ENCODE measurements at places on chromosomes 3 and 15. TPM values are rescaled to one million over a fixed set of nuclear protein-coding genes. Genes with fewer than 3 reads are reported as not detected.

PODXL2 gene
- total RNA-seq, result 10.0 TPM

NOX5 gene
- 0.24 TPM for total RNA-seq

AP3B2 gene
- total RNA-seq, result 0.68 TPM

MUC4 gene
- total RNA-seq, result 0.03 TPM

SNX4 gene
- 20.8 TPM for total RNA-seq

CACNA2D2 gene
- total RNA-seq, result 0.53 TPM

TNNC1 gene
- 0.86 TPM for total RNA-seq

CGGBP1 gene
- total RNA-seq, result 38.9 TPM

CFAP100 gene
- not detected for total RNA-seq

ASB14 gene
- not detected for total RNA-seq

RHOV gene
- total RNA-seq, result 3.9 TPM

FGF12 gene
- 0.67 TPM for total RNA-seq

ST6GAL1 gene
- total RNA-seq, result 3.9 TPM

VIPR1 gene
- 2.0 TPM for total RNA-seq

MGLL gene
- total RNA-seq, result 75.1 TPM

C2CD4B gene
- total RNA-seq, result 0.37 TPM

LEKR1 gene
- 1.0 TPM for total RNA-seq

AMT gene
- 0.53 TPM for total RNA-seq

LYZL4 gene
- total RNA-seq, result not detected

ALPK3 gene
- total RNA-seq, result 0.07 TPM

RETNLB gene
- not detected for total RNA-seq

TRH gene
- not detected for total RNA-seq

POLR2H gene
- total RNA-seq, result 73.9 TPM

MYO5C gene
- total RNA-seq, result 6.6 TPM

CHRM5 gene
- total RNA-seq, result 0.06 TPM

IL1RAP gene
- 4.6 TPM for total RNA-seq

STRA6 gene
- total RNA-seq, result 71.8 TPM

SH2D7 gene
- total RNA-seq, result not detected

ADPRH gene
- 4.1 TPM for total RNA-seq

CYP8B1 gene
- not detected for total RNA-seq

HEMK1 gene
- total RNA-seq, result 6.7 TPM

SPTBN5 gene
- 0.17 TPM for total RNA-seq

DUOXA2 gene
- not detected for total RNA-seq

C3orf22 gene
- total RNA-seq, result not detected

SLC6A1 gene
- not detected for total RNA-seq

TRIM71 gene
- total RNA-seq, result not detected

EPHB1 gene
- 0.06 TPM for total RNA-seq

SLITRK3 gene
- total RNA-seq, result not detected

MYL3 gene
- 0.07 TPM for total RNA-seq

TFG gene
- 145 TPM for total RNA-seq

Data from A549 treated with AZD2906 at 1 μM for 4 hours (cell line).